MCF 10A (cell line): ENCODE measurements at places on chromosomes 16 and 17. TPM values are rescaled to one million over a fixed set of nuclear protein-coding genes. Genes with fewer than 3 reads are reported as not detected.

DNA sequence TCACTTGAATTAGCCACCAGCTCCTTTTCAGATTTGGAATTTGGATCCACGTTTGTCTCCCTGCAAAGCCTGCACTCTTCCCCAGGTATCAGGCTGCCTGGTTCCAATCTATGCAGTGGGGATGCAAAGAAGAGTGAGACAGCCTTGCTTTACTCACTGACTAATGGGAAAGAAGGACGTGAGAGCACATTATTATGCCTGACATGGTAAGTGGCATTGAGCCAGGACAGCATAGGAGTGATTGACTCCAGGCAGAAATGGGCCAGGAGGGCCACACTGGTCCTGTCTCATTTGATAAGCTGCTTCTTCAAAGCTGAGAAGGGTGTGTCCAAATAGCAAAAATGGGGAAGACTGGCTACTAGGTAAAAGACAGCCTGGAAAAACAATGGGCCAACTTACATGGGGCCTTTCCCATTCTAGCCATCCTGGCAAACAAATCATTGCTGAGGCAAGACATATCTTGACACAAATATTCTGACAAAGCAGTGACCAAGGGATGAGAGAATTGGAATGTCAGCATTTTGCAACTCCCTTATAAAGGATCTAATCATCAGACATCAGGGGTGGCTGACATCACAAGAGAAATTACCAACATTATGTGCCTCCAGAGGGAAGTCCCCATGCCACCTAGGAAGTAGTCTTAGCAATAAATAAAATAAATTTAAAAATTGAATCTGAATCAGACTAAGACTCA, 38.6 kb downstream of the CDH11 start:
- no peak for DNase-seq

GRCh38 chr17:75238684-75239191, 22.7 kb downstream of the GGA3 start:
- DNase-seq, result peak; percentile 70

Gene NATD1
- 2.3 and 2.5 TPM in 2 replicates for total RNA-seq

GRCh38 chr16:66935314-66936011, at the start of gene CES2:
Gene CES2 (plus strand): TSS chr16:66935516. CDS start chr16:66935636, 120 bp downstream.
- DNase-seq, result peak; percentile 84

DNA sequence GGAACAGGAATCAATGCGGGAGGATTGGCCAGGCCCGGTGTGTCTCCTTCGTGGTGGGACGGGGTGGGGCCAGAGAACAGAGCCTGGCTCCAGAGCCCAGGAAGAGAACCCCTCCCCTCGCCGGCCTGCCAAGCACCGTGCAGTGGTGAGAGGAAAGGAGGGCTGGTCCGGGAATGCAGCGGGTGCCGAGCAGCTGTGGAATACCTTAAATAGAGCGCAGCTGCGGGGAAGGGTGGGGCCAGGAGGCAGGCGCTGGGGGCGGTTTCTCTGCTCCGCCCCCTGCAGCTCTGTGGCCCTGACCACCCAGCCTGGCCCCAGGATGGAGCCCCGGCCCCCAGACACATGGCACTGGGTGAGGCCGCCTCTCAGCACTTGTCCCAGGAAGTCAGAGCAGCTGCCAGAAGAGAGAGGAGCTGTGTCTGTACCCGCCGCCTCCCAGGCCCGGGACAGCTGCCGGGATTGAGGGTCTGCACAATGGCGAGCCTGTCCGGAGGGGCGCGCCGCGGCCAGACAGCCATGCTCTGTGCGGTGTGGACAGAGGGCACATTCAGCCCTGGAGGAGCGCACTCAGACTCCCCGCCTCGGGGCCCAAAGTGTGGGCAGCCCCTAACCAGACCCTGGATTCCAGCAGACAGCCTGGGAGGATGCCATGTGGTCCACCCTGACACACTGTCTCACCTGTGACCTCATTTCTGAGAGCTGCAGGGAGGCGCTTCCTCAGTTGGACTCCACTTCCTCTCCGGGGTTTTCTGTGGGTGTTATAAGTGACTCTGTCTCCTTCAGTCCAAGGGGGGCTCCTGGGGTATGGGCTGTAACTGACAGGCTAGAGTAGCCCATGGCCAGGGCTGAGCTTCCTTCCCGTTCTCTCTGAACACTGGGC, 268.8 kb downstream of the SEC14L1 start:
- DNase-seq, result peak; percentile 39

- no peak for DNase-seq
Measured at GRCh38 chr17:976312-976711, 3.3 kb downstream of the NXN start.

DNA sequence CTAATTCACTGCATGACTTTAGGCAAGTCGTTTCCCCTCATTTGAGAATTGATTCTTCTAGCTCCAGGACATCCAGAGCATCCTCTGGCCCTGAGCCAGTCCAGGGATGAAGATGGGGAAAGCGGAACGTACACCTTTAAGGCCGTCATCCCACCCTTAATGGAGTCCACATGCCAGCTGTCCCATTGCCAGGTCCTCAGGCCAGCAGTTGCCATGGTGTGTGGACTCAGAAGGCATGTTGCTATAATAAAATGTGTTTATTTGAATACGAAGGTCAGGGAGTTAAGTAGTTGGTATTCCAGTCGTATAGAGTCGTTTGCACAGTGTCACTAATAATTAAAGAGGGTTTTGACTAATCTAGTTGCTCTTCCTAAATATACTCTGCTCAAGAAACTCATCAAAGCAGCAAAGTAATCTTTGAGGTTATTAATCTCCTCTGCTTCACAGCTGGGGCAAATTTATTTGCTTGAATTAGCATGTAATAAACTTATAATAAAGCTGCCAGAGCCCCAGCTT, 30.4 kb downstream of the CCDC182 start:
- no peak for DNase-seq

DNA sequence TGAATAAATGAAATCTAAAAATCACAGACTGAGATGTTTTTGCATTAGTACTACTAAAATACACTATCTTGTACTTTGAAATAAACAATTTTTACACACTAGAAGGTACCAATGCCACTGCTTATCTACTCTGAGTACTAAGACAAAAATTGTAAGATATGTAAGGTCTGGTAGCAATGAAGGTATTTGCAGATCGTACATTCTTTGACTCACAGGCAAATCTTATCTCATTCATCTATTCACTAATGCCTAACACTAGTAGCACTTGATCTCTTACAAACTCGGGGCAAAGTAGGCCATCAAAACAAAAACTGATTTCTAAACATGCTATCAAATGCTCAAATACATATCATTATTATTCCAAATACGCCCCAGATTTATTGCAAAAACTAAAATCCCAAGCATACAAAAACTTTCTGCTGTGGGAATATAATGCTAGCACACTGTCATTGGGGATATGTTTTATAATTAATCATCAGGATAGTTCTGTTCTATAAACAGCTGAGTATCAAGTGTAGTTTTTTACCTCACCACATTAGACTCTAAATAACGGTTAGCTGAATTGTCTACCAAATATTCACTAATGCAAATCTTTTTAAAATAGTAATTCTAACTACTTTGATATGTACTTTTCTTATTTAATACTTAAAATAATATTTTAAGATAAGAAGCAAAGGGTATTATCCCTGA, 68.0 kb downstream of the MED13 start:
- no peak for DNase-seq

DNA sequence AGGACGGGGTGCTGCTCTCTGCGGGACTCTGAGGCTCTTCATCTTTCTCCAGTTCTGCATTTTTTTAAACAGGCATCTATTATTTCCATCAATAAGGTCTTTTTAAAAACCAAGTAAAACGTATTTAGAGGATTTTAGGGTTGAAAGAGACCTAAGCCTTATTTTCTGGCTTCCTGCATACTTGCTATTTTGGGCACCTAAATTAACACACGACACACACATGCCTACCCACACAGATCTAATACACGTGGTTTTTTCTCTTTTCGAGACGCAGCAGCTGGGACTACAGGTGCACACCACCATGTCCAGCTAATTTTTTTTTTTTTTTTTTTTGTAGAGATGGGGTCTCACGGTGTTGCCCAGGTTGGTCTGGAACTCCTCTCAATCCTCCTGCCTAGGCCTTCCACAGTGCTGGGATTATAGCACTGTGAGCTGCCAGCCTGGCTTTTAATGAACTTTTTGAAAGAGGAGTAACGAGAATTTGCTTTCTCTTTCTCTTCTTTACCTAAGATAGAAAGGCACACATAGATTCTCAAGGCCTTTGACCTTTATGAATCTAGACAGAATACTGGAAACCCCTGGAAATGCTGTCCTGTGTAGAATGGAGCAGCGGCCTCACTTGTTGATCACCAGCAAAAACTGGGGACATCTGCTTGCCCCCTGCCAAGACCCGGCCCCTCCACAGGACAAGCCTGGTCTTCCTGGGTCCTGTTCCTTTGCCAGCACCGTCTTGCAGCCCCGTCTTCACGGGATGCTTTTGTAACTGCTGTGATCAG, 13.8 kb downstream of the DNAAF8 start:
- DNase-seq, result no peak

- peak; percentile 93 for DNase-seq
Measured at GRCh38 chr17:81419319-81419885, 24.1 kb downstream of the BAHCC1 start.

DNA sequence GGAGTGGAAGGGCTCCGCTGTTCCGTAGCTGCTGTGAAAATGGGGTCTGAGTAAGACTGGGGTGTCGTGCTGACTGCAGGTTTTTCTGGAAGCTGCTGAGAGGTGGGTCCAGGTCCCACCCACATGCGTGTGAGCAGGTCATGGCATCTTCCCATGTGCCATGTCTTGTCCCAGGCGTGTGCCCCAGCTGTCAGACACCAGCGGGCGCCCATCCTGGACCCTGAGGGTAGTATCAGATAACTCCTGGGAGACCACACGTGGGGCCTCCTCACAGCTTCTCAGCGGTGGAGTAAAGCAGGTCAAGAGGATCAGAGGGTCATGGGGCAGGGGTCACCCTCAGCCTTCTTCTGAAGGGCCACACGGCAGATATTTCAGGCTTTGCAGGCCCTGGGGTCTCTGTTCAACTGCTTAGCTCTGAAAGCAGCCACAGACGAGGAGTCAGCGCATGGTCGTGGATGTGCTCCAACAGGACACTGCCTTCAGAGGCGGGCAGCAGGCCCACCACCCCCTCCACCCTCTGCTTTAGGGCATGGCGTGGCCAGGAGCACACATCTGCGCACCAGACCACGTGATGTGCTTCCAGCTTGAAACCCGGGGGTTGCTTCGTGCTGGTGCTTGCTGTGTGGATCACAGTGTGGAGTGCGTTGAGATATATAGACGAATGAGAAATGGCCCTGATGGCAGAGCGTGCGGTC, 68.7 kb downstream of the BANP start:
- no peak for DNase-seq

DNA sequence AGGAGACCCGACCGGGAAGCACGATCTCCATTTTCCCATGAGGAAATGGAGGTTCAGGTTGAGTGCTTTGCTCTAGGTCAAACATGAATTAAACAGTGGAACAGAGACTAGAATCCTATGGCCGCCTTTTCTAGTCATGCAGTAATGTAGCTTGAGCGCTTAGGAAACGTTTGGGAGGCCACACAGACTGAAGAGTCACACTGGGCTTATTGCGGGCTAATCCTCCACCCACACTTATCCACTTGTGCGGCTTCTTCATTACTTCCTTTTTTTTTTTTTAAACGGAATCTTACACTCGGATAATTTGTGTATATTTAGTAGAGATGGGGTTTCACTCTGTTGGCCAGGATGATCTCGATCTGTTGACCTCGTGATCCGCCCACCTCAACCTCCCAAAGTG, 26.0 kb downstream of the CACNG3 start:
- no peak for DNase-seq

GRCh38 chr17:13084420-13084819, 66.6 kb upstream of the ELAC2 start:
- no peak for DNase-seq

Gene FGF11
- total RNA-seq, result 0.84 and 2.1 TPM in 2 replicates

GRCh38 chr16:21256636-21257035, 21.5 kb downstream of the CRYM start:
- no peak for DNase-seq

DNA sequence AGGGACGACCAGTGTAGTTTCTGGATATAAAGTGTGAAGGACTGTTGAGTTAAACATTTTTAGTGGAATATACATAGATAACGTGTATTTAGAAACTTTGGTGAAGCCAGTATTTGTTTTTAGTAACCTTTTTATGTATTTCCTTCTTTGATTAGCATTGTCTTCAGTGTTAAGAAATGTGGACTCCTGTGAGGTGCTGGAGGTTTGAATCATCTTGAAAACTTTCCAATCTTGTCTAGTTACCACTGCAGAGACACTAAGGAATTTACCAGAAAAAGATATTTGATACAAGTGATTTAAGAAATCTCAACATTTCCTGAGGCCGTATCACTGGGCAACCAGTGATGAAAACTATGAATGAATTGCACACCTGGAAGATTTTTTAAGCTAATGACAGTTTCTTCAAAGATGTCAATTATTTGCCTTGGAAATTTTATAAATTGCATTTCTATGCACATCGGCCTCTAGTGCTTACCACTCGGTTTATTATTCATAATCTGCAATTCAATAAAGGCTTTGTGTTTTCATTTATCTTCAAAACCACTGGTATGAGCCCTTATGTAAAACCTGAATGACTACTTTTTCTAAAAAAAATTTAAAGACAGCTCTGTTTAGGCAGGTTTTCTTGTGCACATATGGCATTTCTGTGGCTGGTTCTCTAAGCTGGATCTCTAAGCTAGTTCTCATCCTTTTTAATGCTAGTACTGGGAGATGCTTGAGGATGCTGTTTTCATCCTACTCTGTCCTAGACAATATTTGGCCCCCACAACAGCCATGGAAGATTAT, 31.4 kb upstream of the ADCY7 start:
- peak; percentile 29 for DNase-seq

GRCh38 chr17:68290268-68290954, 516 bp downstream of the SLC16A6 start:
- no peak for DNase-seq

DNA sequence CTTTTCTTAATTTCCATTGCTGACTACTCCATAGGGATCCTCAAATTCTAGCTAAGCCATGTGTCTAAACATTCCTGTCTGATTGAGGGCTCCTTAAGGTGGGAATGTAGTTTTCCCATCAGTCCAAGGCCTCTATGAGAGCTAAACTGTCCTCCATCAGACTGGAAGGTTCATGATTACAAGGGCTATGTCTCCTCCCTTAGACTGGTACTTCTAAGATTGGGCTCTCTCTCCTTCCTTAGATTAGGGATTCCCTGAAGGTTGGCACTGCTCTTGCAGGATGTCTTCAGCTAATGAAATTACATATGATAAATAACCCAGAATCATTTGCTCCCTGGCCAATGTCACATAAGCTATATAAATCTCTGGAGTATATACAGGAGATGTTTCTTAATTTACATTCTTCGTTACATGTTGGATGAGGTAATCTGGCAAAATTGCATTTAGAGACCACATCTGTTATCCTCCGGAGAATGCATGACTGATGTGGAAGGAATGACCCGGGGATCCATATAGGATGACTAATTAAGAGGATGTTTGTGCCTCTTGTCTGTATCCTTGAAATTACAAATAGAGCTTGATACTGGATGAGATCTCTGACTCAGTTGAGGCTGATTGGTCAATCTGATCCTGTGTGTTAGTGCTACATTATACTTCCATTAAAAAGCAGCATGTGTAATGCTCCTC, 14.2 kb downstream of the B4GALNT2 start:
- peak; percentile 88 for DNase-seq

Gene GNG13
- not detected in 2 replicates for total RNA-seq

Gene COASY
- 82.6 and 89.2 TPM in 2 replicates for total RNA-seq

- DNase-seq, result no peak
Measured at GRCh38 chr17:33377837-33378595, 84.9 kb upstream of the ASIC2 start.
